ENCODE measurements at places on chromosomes 6 and 20.

- DNase-seq, result no peak
Observed at GRCh38 chr6:125174626-125175025, 21.1 kb downstream of the TPD52L1 start.

DNA sequence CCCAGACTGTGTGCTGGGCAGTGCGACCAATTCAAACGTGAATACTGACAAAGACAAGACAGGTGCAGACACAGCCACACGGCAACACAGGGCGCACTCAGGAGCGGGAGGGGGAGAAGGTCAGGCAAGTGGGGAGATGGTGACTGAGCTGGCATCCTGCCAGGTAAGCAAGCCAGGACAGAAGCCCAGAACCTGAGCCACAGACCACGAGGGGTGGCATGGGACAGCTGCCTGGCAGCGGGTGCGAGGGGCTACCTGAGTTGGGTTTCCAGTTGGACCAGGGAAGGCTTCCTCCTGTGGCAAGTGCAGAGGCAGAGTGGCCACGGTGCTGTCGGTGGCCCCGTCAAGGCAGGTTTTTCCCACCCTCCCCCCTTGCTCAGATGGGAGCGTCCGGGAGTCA, 215.2 kb upstream of the ARID1B start:
- DNase-seq, result no peak

DNA sequence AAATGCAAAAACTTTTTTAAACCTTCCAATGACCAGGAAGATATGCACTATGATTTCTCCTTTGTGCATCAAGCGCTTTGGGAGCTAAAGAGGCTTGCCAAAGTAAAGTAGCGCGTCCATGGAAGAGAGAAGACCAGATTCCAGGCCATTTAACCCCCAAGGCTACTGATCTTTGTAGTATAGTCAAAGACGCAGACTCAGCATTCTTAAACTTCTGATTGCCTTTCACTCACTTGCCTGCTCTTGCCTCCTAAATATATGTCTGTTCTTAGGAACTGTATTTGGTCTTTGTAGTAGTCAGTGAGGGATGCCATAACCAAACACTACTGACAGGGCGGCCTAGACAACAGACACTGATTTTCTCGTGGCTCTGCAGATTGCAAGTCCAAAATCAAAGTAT, 426.4 kb downstream of the PRKN start:
- DNase-seq, result no peak

DNA sequence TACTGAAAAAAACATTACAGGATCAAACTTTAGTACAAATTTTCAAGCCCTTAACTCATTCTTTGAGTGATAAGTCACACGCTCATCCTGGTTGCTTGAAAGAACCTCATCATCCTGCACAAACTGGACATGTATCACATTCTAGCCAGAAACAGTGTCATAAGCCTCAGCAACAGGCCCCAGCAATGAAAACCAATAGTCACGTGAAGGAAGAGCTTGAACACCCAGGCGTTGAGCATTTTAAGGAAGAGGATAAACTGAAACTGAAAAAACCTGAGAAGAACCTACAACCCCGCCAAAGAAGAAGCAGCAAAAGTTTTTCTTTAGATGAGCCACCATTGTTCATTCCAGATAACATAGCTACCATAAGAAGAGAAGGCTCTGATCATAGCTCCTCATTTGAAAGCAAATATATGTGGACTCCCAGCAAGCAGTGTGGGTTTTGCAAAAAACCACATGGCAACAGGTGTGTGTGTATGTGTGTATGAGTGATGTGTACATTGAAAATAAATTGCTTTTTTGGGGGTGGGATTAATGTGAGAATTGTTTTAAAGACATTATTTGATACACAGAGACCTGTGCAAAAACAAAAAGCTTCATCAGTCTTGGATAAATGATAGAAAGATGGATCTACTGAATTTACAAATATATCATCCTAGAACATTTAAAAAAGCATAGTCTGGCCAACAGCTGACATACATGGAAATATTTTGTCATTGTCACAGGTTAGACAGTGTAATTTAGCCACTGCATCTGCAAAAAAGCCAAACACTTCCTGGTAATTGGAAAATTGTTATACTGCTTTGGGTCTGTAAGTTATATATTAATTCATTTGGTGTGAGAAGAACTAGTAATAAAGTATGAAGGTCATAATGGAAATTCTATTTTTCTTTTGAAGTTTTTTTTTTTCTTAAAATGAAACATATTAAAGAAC, 50.1 kb downstream of the PHF3 start:
- DNase-seq, result no peak

- no peak for DNase-seq
Observed at GRCh38 chr20:20211274-20211987, 156.5 kb upstream of the INSM1 start.

All from stimulated activated CD8-positive, alpha-beta memory T cell treated with anti-CD3 and anti-CD28 coated beads, Interleukin-7, amount 100 ng/mL, for 4 hours (primary cell).